CD4-positive, CD25-positive, alpha-beta regulatory T cell (primary cell): ENCODE measurements at places on chromosomes 5 and 9.

GRCh38 chr9:68508547-68508946 lies 32.1 kb downstream of the TMEM252 start:
- no peak for DNase-seq

DNA sequence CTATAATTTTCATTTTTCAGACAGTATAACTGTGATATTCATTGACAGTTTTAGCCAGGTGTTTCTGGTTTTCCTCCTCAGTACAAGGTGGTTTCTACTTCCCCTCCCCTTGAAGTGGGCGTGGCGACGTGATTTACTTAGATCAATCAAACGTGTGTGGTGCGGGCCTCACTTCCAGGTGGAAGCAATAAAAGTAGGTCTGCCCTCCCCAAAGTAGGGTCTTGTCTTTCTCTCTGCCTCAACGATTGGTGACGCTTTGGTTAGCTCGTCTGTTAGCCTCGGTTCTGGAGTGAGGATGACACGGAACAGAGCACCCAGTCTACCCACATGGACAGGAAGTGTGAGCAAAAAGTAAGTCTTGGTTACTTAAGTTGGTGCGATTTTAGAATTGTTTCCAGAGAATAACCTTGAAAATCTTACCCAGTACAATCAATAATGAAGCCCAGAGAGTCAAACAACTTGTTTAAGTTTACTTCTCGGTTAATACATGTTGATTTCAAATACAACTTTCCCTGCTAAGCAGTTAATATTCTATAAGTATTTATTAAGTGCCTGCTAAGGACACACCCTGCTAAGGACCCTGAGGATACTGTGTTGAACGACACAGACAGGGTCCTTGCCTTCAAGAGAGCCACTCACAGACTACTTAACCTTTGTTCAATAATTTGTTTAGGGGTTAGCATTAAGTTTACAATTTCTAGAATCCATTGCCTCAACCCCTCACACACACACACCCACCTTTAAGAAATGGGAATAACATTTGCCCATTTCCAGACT lies 48.4 kb downstream of the COX7C start:
- no peak for DNase-seq

GRCh38 chr5:67289763-67290521 lies 93.3 kb upstream of the CD180 start:
- no peak for DNase-seq

GRCh38 chr9:129863059-129863690 lies 27.9 kb downstream of the USP20 start:
- peak; percentile 91 for DNase-seq

GRCh38 chr5:132372127-132372526 lies 2.6 kb downstream of the SLC22A5 start:
- DNase-seq = no peak

GRCh38 chr9:1460143-1460769 lies 410.1 kb downstream of the DMRT2 start:
- DNase-seq = no peak

GRCh38 chr5:168897387-168898122 lies 318.4 kb upstream of the PANK3 start:
- DNase-seq = no peak

DNA sequence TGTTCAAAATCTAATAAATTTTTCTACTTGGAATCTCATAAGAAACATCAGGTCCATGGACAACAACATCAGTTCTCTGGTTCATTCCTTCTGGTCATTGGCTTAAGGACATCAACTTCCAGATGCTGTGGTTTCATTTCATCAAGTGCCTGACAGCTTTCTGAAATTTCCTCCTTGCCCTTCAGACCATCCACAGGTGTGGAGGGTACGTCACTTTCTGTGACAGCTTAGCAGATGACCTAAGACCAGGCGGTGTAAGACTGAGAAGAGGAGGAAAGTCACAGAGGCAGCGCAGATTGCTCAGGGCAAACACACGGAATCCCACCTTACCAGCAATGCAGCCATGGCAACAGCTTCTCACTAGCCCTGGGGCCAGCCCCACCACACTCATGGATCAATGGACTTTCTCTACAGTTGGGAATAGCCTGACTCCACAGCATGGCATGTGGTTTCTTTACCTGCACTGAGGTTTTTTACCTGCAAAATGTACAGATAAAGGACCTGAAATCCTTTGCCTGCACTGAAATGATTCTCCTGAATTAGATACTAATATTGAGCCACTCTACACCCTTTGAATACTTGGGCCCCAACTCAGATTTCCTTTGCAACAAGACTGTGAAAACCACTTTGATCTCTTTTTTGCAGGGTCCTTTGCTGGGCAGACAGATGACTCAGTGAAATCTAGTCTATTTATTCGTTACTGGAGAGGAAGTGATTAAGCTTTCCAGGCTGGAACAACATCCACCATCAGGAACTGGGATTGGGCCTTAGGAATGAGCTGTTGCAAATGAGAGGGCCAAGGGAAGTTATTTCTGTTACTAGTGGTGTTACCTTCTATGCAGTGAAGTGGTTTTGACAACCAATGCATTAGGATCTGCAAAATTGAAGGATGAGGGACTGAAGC lies 26.9 kb downstream of the TICAM2 start:
- no peak for DNase-seq

- no peak for DNase-seq
These were observed 27.0 kb upstream of the FREM1 start for GRCh38 chr9:14937216-14937615.

- DNase-seq = no peak
These were observed 148.9 kb downstream of the DOCK2 start for GRCh38 chr5:169785771-169786618.

- no peak for DNase-seq
These were observed 36.3 kb downstream of the ADAMTS19 start for GRCh38 chr5:129496421-129496820.

DNA sequence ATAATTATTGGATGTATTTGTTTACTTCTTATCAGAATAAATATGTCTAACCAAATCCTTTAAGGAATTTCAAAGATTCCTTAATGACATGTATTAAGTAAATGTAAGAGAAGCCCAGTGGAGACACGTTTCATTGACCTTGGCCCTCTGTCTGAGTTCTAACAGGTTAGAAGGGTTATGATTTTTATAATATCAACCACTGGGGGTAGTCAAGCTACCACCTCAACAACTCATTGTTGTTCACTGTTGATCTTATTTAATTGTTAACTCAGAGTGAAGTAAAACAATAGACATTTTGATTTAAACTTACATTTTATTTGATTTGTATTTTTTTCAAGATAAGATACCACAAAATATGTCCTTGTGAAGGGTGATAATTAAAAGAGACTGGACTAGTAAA lies 499.2 kb upstream of the COX7C start:
- DNase-seq = no peak

- no peak for DNase-seq
These were observed 342.4 kb downstream of the FGF10 start for GRCh38 chr5:44046619-44047364.

DNA sequence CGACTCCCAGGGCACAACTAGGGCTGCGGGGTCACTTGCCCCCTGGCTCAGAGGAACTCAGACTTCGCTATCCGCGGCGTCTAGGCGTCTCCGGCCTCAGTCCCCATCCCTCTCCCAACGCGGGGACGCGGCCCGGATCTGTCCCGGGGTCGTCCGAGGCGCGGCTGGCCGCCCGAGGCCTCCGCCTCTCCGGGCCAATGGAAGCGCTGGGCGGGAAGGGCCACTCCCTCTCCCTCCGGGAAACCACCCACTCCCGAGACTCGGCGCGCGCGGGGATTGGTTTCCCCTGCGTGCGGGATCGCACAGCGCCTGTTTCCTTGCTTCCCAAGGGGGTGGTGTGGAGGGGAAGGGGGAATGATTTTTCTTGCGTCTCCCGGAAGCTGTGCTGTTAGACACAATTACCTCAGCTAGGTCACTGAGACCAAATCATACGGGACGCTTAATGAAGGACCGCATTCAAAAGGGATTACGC lies 38.3 kb downstream of the NR2F1 start:
- no peak for DNase-seq

DNA sequence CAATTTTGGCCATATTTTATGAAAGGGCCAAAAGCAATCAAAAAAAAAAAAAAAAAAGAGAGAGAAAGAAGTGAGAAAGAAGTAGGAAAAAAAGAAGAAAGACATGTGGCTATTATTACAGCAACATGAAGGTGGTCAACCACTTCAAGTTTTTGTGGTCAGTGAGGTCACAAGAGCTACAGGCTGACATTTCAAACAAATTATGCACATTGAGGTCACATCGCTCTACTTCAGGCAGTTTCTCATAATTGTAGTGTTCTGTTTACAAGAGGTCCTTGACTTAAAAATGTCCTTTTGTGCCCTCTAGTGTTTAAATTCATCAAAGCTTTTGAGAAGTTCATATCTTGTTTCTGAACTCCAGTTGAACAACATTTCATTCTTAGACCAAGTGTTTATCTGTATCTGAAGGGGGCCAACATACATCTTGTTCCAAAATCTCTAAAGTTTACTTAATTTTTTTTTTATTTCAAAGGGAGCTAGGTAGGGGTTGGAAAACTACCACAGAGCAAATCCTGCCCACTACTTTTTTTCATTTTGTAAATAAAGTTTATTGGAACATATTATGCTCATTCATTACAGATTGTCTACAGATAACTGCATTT lies 513.1 kb downstream of the PDE4D start:
- peak; percentile 66 for DNase-seq

DNA sequence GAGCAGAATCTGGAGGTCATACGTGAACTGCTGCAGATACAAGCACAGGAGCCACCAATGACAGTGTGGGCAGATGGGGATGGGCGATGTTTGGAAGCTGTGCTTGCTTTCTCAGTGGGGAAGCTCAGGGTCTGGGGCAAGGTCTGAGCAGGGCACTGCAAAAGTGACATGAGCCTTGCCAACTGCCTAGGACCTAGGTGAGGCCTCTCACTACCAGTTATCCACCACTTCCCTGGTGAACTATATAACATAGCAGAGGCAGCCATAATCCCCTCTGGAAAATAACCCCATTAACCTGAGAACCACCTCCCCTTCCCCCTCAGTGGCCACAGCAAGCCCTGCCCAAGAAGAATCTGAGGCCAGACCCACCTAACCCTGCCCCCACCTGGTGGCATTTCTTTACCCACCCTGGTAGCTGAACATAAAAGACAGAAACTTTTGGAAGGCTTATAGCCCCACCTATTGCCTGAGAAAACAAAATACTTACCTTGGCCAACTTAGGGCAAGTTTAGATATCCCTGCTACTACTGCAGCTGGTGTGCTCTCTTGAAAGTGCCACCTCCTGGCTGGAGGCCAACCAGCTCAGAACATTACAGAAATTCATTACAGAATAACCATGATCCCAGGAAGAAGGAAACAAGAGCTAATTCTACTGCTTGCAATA lies 18.8 kb upstream of the SPEF2 start:
- no peak for DNase-seq

DNA sequence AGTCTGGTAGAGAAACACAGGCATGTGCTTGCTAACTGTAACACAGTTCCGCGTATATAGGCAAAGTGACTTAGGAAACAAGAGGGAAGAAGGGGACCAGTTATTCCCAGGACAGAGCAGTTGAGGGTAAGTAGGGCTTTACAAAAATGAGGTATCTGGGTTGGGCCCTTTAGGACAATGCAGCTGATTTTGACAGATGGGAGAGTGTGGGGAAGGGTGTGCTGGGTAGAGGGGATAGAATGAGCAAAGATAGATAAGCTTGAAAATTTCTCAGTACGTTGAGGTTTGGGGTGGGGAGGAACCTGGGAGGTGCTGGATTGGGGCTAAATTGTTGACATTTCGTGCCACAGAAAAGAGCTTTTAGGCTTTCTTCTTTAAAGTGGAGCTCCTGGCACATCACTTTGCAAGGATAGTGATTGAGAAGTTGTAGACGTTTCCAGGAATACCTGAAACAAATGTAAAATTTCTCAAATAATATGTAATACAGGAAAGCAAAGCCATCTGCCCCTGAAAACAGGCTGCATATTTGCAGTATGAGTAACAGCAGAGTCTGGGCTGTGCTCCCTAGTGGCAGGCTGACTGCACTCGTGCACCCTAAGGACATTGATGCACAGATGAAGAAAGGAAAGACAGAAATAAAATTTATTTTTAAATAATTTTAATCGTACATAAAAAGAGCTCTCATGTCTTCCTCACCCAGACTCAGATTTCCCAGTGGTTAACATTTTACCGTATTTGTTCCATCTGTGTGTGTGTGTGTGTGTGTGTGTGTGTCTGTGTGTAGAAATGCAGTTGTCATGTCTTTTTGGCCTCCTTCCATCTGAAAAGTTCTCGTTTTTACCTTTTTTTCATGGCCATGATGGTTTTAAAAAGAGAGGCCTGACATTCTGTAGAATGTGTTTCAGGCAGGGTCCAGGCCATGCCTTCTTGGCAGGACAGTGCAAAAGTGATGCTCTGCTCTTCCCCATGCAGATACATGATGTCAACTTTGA lies 144.9 kb upstream of the DMRT1 start:
- DNase-seq = no peak

DNA sequence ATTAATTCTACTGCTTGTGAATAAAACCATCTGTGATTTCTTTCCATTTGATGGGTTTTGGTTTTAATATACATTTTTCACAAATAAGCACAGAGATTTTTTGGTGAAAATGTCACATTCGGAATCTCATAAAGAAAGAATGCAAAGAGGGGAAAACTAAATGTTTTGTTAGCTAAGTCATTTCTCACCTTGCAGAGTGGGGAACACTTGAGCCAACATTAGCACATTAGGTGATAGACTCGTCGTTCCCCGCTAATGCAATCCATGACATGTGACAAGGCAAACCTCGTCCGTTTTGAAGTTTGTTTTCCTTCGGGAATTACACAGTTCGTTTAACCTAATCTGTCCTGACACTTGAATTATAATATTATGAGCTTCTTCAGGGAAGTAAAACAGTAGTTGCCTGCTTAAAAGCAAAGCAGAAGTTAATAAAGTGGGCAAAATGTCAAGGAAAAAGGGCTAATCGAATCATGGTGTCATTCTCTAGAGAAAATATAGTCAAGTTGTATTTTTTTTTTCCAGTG lies 95.8 kb upstream of the LMX1B start:
- no peak for DNase-seq

DNA sequence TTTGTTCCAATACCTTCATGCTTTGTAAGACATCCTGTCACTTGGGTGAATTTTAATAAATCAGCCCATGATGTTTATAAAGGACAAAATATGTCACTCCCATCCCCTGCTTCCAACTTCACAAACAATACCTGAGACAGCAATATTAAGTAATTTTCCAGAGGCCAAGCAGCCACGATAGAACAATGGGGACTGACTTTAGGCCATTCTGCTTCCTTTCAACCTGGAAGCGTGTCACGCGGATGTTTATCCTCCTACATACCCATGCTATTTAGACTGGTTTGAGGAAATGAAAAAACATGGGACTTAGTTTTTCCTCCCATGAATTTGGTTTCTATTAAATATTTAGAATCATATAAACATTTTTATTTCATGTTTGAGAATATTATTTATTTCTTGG lies 82.9 kb downstream of the GRAMD2B start:
- DNase-seq = no peak

DNA sequence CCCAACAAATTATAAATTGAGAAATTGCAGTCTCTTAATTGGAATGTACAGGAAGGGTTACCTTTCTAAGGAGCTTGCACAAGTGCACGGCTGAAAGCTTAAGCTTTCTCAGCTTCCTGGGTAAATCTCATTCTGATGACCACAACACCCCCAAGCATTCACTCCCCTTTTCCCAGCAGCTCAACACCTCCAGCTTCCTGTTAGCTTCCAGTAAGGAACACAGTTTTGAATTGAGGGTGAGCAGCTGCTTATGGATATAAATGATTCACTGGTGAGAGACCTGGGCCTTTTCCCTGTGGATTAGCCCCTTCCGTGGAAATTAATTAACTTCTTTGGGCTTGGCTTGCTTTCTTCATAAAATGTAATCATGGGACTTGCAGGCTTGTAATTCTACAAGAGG lies 101.2 kb downstream of the SLC28A3 start:
- no peak for DNase-seq

GRCh38 chr9:137777761-137778160 lies 99.8 kb upstream of the CACNA1B start:
- DNase-seq = no peak

- DNase-seq = no peak
These were observed 25.8 kb downstream of the AFAP1L1 start for GRCh38 chr5:149297340-149298025.
